GM13976 (cell line): ENCODE measurements at places on chromosomes 13 and 19.

DNA sequence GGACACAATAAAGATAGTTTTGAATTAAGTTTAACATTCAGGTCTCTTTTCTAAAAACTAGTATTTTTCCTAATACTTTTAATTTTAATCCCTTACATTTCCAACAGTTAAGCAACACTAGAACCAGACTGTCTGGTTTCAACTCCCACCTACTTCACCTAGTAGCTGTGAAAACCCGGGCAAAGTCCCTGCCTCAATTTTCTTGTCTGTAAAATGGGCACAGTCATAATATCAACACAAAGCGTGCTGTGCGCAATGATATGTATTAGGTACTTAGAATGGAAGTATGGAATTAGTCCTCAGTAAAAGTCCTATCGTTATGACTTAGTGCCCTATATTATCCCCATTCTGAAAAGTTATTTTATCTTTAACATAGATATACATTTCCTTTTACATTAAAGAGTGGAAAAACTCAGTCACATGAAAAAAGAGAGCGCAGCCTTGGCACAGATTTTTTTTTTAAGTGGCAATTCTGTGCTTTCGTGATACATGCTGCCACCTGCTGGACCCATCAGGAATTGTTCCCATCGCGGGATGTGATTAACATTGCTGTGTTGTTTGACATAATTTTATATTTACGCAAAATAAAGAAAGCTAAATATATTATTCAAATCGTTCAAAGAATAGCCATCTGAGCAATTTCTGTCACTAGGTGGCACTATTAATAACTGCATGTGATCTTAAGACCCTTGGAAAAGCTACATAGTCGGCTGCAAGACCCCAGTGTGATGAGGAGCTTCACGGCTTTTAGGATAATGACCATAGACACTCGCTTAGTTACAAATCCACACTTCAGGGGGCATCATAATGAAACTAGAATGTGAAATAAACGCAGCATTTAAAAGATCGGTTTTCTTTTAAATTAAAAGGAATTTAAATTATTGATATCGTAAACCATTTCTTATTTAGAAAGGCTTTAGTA is 59.9 kb downstream of the LIG4 start:
- peak; percentile 36 for DNase-seq

DNA sequence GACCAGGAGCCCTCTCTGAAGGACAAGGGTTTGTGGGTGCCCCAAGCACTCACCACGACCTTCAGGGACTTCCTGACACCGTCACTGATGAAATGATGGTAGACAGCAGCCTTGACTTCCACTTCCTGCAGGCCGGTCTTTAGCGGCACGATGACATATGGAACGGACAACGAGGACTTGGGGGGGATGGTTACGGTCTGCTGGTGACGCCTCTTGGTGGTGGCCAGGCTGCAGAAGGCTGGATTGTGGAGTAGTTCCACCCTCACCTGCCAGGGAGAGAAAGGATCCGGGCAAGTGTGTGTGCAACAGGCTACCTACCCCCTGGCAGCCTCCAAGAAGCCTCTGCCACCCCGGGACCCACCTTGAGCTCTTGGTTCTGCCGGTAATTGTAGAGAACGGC is 23.2 kb downstream of the C3 start:
- no peak for DNase-seq

DNA sequence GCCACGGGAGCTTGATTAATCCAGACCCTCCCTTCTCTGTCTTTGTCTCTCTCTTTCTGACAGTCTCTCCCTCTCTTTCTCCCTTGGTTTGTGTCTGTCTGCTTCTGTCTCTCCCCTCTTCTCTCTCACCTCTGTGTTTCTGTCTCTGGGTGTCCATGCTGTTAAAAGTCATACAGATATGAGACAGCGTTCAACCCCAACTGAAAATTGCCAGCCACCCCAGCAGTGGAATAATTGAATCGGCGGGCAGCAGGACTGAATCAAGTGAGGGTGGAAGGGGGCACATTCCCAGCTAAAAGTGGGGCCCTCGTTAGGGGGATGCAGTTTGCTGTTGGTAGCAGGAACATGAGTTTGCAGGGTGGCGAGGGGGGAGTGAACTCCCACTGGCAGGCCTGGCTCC is 43.7 kb downstream of the TINCR start:
- no peak for DNase-seq

GRCh38 chr13:41018602-41018948 is 541 bp downstream of the ELF1 start:
- no peak for DNase-seq

- DNase-seq, result no peak
Observed at GRCh38 chr13:35388441-35389355, 87.8 kb downstream of the MAB21L1 start.

DNA sequence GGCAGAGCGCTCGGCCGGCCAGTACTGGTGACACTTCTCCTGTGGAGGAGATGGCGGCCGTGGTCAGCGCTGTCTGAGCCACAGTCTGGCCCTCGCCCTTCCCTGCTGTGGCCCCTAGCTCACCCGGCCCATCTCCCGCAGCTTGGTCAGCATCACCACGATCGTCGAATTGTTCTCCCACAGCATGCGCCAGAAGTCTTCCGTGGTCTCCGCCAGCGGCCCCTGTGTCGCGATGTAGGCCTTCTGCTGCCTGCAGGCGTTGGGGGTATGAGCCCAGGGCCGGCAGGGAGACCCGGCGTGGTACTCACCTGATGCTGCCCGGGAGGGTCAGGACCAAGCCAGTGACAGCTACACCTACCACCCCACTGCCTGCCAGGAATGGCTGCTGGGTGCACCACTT is 130.1 kb downstream of the PTPRS start:
- DNase-seq, result no peak

DNA sequence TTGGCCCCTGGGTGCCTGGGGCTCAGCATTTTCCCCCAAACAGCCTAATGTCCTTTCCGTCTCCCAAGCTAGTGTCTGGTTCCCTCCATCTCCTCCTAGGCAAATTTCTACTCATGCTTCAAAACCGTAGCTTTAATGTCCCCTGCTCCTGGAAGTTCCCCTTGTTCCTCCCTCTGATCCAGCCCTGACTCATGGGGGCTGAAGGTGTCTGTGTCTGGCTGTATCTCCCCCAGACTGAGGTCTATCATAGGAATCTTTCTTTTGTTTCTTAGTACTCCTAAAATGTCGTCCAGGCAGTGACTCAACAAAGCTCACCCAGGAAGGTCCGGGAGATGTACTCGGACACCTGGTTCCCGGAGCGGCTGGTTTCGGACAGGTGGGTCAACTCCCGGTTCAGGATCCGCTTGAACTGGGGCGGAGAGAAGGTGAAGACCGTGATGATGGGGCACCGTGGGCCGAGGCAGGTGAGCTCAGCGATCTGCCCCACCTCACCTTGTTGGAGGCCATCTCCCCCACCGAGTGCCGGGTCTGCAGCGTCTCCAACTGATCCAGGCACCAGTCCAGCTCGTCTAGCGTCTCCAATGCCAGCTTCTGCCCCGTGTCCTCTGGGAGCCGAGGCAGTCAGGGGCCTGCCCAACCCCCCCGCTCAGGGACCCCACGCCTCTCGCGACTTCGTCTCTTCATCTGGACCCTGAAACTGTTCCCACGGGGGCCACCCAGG is 6.2 kb downstream of the PDE4C start:
- DNase-seq, result no peak

DNA sequence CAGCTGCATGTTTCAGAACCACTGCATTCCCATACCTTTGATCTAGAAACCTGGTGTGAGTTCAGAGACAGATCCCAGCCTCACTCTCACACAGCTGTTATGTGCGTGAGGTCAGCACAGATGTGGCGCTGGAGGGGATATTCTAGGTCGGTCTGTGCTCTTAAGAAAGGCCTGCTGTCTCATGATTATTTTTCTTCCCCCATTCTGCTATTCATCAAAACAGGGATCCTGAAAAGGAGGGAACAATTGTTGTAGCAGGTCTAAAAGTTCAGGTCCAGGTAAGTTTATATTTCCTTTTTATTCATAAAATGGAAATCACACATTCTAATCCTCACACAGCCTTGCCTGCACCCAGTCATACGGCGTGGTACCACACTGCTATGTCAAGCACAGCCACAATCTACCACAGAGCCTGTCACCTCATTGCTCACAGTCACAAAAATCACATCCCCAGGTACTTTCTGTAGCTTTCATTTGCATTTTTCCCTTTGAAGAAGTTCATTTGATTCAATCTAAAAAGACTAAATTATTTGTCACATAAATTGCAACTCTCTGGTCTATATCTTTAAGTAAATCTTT is 867 bp downstream of the ZNF546 start:
- DNase-seq, result peak; percentile 25
